ENCODE measurements at places on chromosomes 7 and 10. TPM values are rescaled to one million over a fixed set of nuclear protein-coding genes. Genes with fewer than 3 reads are reported as not detected.

DNA sequence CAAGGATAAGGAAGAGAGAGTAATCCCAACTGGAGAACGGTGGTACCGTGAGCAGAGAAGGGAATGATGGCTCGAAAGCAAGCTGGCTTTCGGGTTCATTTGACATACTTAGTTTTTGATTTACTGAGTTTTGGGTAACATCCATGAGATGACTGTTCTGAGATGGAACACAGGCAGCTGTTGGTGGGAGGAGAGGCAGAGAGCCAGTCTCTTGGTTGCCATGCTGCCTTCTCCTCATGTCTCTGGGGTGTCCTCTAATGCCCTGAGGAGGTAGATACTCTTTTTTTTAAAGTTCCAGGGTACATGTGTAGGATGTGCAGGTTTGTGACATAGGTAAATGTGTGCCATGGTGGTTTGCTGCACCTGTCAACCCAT, 76.4 kb upstream of the NRP1 start:
- no peak for DNase-seq

- DNase-seq = no peak
These were observed 290.9 kb downstream of the SUGCT start for GRCh38 chr7:40425696-40426095.

GRCh38 chr10:115830265-115830970, 442.6 kb downstream of the GFRA1 start:
- no peak for DNase-seq

The CPN1 gene
- total RNA-seq = not detected

The VGF gene
- total RNA-seq = not detected

Data from left cardiac atrium (tissue), 4 donors.